ENCODE measurements at places on chromosomes 6 and 20. TPM values are rescaled to one million over a fixed set of nuclear protein-coding genes. Genes with fewer than 3 reads are reported as not detected.

Gene TRIM40
- not detected for total RNA-seq

Gene CCN6
- not detected for total RNA-seq

Gene CD40
- total RNA-seq = 6.3 TPM

Gene EDN1
- 0.24 TPM for total RNA-seq

DNA sequence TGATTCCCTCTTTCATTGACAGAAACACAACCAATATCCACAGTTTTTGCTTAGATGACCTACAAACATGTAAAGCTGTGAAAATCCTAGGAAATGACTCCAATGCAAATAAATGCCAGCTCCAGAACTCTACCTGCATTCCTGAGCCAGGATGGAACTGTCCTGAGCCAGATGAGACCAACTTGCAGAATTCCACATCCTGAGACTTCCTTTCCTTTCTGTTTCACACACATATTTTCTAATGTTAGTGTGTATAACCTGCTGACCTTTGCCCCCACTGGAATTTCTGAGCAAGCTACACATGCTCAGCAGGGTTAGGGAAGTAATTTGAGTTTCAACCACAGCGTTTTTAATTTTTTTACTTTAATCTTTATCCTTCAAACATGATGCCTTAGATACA lies 69.6 kb upstream of the ADGRF1 start:
- no peak for DNase-seq
- H3K4me3 ChIP-seq = no peak overlapping the region
- H3K4me1 ChIP-seq = no peaks in the 10 kb centered on the region
- no peak overlapping the region for H3K27ac ChIP-seq
- peaks cover 13% of the 10 kb centered on the region for H3K27me3 ChIP-seq
- no peaks in the 10 kb centered on the region for H3K36me3 ChIP-seq

All from activated naive CD4-positive, alpha-beta T cell treated with anti-CD3 and anti-CD28 coated beads for 36 hours (primary cell).